ENCODE measurements at places on chromosomes 7 and 10.

- no peak for DNase-seq
Measured at GRCh38 chr7:41808541-41808940, 105.7 kb upstream of the INHBA start.

DNA sequence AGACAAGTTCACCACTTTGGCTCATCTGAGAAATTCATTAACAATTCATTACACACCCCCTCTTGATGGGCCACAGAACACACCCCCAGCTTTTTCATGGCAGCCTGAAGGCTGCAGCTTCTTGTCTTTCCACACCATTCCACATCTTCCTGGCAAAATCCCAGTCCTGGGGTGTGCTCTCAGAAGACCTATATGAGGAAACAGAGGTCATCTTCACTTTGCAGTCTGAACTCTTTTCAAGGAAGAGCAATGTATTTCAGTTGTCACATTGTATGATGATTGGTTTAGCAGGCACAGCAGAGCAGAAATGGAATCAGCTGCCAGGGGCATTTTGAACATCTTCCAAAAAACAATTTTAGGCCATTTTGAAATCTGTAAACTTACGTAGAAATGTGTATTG lies 7.8 kb upstream of the LRRC27 start:
- no peak for DNase-seq

DNA sequence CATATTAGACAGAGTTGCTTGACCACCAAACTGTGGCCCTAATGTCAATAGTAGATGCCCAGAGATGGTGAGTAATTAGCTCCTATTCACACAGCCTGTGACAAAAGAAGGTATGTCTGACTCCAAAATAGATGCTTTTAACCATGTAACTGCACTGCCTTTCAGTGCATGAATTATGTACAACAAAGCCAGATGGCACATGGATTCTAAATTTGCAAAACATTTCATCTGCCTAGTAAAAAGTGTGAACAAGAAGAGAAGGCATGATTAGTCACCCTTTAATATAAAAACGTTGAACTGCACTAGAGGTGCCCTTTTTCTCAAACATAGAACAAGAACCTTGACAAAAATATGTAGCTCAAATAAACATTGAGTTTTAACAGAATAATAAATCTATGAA lies 35.5 kb upstream of the PTPRZ1 start:
- DNase-seq: no peak

GRCh38 chr10:67803588-67804394 lies 34.2 kb downstream of the DNAJC12 start:
- no peak for DNase-seq

GRCh38 chr10:5945190-5945509 lies 32.2 kb downstream of the IL15RA start:
- no peak for DNase-seq

DNA sequence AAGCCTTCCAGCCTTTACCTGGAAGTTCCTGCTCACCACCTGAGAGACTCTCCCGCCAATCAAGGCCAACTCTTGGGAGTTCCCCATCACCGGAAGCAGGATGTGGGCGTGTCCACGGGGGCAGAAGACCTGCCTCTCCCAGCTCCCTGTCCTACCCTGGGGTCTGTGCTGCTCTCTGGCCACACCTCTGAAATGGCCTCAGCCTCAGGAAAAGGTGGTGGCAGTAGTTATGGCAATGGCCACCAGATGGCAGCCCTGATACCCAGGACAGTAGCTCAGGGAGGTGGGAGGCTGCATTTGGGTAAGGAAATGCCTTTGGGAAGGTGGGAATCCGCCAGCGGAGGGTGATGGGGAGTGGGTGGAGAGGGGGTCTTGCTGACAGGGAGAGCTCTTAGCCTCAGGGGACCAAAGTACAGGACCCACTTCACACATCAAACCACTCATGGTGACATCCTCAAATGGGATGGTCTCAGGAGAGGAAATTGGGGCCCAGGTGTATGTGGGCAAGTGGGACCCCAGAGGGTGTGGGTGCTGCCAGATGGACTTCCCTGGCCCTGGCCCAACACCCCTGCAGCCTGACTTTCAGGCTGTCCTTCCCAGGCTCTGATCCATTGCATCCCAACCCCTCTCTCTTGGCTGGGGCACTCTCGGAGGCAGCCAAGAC lies 33.9 kb downstream of the KAZALD1 start:
- DNase-seq: peak; percentile 79

DNA sequence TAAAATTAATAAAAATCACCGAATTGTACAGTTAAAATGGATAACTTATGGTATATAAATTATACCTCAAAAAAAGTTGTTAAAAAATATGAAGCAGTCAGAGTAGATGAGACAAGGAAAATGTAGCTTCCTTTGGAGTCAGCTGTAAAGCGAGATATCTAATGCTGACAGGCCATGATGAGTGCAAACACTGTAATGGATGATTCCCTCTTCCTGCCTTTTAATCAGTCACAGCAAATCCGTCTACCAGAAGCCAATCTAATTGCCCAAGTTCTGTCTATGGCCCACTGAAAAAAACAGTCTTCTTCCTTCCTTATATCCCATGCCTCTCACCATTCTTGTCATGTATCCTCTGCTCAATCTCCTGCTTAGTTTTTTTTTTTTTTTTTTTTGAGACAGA lies 59.9 kb upstream of the DNAJB12 start:
- peak; percentile 44 for DNase-seq

- no peak for DNase-seq
Measured at GRCh38 chr10:31262672-31263071, 56.3 kb upstream of the ZEB1 start.

GRCh38 chr7:50335795-50336754 lies 31.6 kb downstream of the IKZF1 start:
- peak; percentile 92 for DNase-seq

DNA sequence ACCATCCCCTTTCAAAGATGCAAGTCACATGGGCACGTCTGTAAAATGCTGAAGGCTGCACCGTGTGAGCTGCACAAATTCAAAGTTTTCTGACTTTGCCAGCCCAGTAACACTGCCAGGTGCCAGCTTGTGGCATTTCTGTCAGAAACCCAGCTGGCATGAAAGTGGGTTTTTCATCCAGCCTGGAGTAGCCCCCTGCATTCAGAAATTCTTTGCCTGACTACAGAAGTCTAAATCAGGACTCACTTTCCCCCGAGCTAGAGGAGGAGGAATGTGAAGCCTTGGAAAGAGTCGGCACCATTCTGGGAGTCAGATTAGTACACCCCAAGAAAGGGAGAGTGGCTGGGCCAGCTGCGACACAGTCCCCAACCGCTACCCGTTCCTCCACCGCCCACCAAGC lies 56.7 kb upstream of the EN2 start:
- no peak for DNase-seq

- peak; percentile 54 for DNase-seq
Measured at GRCh38 chr7:142611566-142612236, 137.6 kb upstream of the PRSS1 start.

DNA sequence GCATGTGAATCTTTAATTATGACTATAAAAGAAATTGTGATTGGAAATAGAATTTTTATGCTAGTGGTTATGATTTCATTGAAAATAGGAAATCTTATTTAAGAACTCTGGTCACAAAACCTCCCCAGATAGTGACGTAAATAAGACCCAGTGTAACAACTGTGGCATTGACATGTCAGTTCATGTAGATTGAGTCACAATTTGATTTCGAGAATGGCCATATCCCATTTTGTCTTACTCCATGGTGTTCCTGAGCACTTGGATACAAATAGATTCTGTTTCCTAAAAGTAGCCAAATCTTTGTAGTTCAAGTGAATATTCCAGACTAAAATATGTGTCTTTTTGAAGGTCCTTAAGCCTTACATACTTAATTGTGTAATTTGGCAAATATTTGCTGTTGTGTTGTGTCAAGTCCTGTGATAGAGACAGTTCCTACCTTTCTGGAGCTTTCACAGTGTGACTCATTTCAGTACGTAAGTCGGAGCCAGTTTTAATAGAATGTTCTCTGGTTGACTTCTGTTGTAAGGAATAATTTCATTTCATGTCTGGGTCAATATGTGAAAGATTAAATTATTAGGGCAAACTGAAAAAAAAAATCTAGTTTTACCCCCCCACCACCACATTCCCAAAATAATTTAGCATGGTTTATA lies 37.1 kb upstream of the TOMM7 start:
- DNase-seq: no peak

- DNase-seq: no peak
Measured at GRCh38 chr7:74475987-74476350, 22.3 kb downstream of the GTF2IRD1 start.

- DNase-seq: no peak
Measured at GRCh38 chr7:22696541-22697228, 30.3 kb upstream of the IL6 start.

GRCh38 chr10:29987471-29987870 lies 71.9 kb downstream of the JCAD start:
- no peak for DNase-seq

DNA sequence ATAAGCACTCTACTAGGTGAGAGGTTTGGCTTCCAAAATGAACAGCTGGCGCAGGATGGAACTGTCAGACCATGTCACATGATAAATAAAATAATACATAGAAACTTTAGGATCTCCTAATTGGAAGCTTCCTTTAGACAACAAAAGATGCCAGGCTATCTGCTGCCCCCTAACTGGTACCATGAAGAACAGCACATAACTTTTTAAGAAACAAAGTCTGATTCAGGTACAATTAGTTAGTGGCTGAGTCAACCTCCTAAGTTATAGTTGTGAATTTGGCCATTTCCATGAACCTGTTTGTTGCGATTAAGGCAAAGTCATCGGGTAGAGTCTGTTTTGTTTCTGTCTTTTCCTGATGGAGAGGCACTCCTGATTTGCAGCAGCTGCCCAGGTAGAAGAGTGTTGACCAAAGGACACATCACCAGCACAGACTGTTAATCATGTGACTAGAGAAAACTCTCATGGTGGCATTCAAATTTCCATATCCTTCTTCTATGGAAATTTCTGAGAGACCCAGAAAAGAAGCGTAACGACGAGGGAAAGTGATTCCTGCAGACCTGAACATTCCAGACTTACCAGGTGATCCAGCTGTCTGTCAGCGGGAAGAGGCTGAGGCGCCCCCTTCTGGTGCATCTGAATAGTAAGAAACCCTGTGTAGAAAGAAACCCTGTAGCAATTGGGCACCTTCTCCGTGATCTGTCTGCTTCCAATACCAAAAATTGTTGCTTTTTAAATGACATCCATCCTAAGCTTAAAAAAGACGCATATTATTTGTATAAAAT lies 8.6 kb upstream of the INHBA start:
- peak; percentile 40 for DNase-seq

DNA sequence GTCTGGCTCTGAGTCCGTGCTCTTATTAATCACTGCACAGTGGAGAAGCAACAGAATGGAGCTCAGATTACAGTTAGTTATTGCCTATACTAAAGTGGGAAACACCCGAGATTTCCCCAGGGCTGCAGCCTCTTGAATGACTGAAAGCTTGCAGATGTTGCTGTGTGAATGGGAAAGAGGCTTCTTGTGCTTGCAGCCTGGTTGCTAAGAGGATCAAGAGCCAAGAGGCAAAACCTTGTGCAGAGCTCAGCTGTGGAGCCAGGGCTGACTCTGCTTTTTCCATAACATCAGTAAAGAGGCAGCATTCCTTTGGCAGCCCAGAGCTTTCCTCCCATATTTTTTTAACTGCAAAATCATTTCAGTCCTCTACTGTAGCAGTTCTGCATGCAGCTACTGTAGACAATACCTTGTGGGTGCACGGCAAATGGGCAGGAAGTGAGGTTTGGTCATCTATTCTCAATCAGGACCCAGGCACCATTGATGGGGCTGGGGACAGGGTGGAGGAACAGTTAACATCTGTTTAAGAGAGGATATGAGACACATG lies 86.5 kb downstream of the RALA start:
- DNase-seq: peak; percentile 52

GRCh38 chr7:92987095-92987494 lies 130.7 kb downstream of the SAMD9 start:
- DNase-seq: no peak

GRCh38 chr7:12137283-12137682 lies 73.8 kb upstream of the TMEM106B start:
- peak; percentile 8 for DNase-seq

DNA sequence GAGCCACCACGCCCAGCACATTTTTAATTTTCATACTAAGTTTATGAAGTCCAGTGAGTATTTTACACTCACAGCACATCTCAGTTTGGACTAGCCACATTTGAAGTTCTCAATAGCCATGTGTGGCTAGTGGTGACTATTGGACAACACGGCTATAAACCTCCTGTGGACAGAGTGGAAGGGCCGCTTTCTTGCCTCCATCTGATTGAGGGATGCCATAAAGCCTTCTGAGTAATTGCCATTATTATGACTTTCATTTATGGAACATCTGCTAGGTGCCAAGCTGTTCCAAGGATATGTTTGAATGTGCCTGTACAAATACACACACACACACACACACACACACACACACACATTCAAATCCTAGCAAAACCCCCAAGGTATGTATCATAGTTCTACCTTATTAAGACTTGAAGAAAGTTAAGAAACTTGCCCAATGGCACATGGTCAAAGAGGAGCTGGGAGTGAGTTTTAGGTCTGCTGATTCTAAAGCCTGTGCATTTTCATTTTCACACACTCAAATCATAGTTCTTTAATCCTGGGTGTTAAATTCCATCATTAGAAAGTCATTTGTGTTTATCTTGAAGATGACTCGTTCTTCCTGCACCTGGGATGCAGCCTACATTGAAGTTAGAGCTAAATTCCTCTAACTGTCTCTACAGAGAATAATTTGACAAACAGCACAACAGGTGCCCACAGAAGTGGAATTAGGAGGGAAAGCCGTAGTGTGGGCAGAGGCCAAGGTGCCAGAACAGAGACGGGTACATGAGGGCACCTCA lies 143.3 kb downstream of the PKD1L1 start:
- DNase-seq: no peak

DNA sequence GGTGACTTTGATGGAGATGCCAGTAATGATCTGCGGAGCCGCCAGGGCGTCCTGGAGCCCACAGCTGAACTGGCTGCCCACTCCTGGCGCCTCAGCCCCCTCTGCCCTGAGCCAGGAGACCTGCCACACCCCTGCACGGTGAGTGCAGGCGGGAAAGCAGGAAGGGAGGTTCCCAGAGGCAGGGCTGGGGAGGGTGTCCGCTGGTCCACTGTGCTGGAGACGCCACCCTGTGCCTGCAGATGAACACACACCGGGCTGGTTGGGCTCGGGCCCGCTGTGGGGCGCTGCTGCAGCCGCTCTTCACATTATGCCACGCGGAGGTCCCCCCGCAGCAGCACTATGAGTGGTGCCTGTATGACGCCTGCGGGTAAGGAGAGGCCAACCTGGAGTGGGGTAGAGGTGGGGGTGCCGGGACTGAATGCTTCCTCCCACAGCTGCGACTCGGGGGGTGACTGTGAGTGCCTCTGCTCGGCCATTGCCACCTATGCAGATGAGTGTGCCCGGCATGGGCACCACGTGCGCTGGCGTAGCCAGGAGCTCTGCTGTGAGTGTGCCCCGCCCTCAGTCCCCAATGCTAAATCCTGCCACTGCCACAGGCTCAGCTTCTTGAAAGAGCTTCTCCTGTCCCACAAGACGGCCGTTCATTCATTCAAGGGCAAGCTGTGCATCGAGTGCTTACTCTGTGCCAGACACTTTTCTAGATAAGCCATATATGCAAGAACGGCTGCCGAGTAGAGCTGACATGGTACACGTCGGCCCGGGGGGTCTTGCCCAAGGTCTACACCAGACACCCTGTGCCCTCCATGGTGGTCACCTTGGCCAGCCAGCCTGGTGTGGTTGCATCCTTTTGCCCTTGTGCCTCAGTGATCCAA lies 14.3 kb upstream of the ZNF467 start:
- peak; percentile 57 for DNase-seq
